Activated CD4-positive, alpha-beta memory T cell treated with anti-CD3 and anti-CD28 coated beads for 36 hours (primary cell): ENCODE measurements at places on chromosomes 12 and 14. TPM values are rescaled to one million over a fixed set of nuclear protein-coding genes. Genes with fewer than 3 reads are reported as not detected.

TAS2R10 gene
- total RNA-seq, result not detected

C1QL4 gene
- total RNA-seq, result not detected

ESPL1 gene
- total RNA-seq, result 77.2 TPM

SPTB gene
- 0.70 TPM for total RNA-seq

GDF3 gene
- not detected for total RNA-seq

ACOT2 gene
- total RNA-seq, result 4.8 TPM

PZP gene
- not detected for total RNA-seq

KCNC2 gene
- not detected for total RNA-seq

TAS2R13 gene
- total RNA-seq, result not detected

- no peak for DNase-seq
Observed at GRCh38 chr12:98358144-98358543, 157.2 kb upstream of the TMPO start.

DNA sequence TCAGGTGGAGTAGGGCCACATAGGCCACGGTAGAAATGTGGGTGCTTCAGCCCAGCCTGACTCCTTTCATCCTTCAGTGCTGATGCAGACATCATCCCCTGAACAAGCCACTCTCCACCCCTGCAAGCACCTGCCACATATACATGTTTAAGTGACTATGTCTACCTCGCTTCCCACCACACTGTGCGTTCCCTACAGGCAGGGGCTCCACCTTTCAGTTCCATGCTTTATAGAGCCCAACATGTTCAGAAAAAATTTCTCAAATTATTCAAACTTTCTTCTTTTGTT, 11.6 kb downstream of the SLC7A7 start:
- DNase-seq, result no peak

DNA sequence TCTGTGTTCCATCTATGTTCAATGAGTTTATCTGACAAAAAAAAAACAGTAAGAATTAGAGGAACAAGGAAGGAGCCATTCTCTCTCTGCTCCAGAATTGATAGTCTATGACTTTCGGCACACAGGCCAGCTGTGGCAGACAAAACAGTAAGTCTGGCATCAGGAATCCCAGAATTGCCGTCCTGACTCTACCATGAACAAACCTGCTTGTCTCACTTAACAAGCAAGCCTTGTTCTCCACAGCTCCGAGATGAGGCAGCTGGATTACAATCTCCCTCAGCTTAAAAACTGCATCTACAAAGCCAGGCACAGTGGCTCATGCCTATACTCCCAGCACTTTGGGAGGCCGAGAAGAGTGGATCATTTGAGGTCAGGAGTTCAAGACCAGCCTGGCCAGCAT, 153.6 kb upstream of the TMCC3 start:
- no peak for DNase-seq

GRCh38 chr12:69671597-69671996, 27.5 kb downstream of the BEST3 start:
- no peak for DNase-seq

GRCh38 chr14:52131640-52132320, 62.9 kb upstream of the NID2 start:
- DNase-seq, result peak; percentile 53

DNA sequence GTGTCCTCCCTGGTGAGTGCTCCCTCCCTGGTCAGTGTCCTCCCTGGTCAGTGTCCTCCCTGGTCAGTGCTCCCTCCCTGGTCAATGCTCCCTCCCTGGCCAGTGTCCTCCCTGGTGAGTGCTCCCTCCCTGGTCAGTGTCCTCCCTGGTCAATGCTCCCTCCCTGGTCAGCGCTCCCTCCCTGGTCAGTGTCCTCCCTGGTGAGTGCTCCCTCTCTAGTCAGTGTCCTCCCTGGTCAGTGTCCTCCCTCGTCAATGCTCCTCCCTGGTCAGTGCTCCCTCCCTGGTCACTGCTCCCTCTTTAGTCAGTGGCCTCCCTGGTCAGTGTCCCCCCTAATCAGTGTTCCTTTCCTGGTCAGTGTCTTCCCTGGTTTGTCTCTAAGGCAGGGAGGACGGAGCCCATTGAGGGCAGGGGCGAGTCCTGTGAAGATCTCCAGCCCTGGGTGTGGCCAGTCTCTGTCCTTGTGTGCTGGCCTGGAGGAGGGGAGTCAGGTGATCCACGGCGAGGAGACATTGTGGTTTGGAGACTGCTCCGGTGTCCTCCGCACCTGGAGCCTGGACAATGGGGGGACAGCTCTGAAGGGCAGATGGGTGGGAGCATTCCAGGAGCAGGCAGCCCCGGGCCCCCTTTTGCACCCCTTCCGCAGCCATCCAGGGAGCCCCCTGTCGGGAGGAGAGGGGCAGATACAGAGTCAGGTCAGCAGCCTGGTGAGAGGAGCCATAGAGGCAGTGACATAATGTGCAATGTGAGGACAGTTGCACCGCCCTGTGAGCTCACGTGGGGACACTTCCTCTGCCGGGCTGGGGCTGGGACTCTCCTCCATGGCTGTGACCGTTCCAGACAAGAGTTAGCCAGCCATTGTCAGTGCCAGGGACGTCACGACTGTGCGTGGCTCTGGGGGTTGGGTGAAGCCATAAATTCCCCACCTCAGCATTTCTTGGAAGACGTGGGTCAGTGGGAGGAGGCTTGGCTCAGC, 93.4 kb downstream of the ADGRD1 start:
- peak; percentile 16 for DNase-seq

GRCh38 chr14:93944348-93945069, 17.4 kb downstream of the FAM181A start:
- DNase-seq, result no peak

- no peak for DNase-seq
Observed at GRCh38 chr12:22416801-22417200, 82.3 kb upstream of the ST8SIA1 start.

DNA sequence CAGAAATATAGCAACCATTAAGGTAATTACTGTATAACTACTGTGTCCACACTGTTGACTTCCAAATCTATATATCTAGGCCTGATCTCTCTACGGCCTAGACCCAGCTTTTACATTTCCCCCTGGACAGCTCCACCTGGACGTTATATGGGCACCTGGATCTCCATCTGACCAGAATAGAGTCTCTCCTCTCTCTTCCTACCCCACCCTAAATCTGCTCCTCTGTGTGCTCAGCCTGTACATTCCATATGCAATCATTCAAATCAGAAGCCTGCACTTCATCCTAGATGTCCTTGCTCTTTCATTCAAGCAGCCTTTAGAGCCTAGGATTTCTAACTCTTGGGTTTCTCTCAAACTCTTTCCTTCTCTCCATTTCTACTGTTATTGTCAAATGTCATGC, 255.0 kb downstream of the PAX9 start:
- DNase-seq, result no peak

DNA sequence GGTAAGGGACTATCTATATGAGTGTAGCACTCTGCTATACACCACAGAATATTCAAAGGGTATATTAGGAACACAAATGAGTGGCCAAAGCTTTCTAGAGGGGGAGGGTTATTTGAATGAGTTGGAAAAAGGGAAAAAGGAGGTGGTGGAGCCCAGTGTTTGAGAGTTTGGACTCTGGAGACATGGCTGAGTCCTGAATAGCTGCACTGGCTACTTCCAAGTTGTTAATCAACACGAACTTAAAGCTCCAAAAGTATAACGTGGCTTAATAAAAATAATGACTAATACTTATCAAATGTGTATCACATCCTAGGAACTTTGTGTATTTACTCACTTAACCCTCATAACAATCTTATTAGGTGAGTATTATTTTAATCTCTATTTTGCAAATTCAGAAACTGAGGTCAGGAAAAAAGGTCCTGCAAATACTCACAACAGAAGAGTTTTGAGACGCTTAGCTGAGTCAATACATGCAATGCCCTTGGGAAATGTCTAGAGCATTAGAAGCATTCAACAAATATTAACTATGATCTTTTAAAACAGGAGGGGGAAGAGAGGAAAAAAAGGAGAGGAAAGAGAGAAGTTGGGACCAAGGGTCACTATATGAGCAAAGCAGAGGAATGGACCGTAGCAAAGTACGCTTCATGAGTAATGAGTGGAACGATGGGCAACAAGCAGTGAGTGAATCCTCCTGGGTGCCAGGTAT, 189.5 kb upstream of the HMGA2 start:
- DNase-seq, result no peak

DNA sequence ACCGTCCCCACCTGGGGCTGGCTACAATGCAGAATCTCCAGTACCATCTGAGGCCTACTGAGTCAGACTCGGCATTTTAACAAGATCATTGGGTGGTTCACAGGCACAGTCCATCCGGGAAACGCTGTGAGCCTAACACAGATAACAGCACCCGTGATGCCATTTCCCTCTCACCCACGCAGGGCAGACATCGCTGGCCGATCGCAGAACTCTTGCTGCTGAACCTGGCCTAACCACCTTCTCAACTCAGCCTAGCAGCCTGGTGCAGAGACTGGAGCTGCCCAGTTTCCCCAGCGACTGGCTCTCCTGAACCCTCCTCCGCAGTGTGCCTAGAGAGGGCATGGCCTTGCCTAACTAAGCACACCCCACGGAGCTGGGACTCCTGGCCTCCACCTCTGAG, 83.3 kb downstream of the NCOR2 start:
- peak; percentile 54 for DNase-seq

DNA sequence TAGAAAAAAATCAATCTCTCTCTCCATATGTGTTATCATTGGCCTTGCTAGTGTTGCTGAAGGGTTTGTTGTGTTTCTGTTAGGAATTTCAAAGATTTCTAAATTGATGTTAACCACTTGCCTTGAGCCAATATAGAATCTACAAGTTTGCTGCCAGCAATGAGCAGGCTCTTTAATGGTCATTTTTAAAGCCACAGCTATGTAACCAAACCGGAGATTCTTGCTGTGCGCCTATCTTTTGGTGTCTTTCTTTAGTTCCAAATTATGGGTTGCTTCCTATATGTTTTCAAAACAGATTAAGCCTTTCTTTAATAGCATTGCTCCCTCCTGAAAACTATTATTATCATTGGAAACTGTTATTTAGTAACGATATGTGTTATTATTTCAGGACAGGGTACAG, 545.7 kb downstream of the DIO2 start:
- DNase-seq, result no peak

DNA sequence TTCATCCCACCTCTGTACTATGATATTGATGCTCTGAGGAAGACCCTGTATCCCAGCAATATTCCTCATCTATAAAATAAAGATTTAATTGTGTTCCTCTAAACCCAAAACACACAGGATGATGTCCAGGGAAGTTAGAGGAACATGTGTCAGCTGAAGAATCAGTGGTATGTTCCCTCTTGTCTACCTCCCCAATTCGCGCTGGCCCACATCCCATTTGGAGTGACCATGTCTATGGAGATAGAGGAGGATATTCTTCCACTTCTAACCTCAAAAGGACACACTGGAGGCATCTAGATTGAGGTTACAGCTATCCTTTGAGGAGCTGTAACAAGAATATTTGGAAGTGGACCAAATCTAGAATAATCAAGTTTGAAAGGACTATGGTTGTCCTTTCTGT, 1.3 kb upstream of the APOLD1 start:
- DNase-seq, result no peak

GRCh38 chr12:128178565-128178964, 88.4 kb upstream of the TMEM132C start:
- DNase-seq, result no peak

- DNase-seq, result no peak
Observed at GRCh38 chr14:105474483-105475268, at the start of gene CRIP2. CRIP2 (plus strand) TSS chr14:105474821; CDS start chr14:105474863, 42 bp downstream.

- DNase-seq, result no peak
Observed at GRCh38 chr12:101675555-101675954, 21.9 kb upstream of the CHPT1 start.

DNA sequence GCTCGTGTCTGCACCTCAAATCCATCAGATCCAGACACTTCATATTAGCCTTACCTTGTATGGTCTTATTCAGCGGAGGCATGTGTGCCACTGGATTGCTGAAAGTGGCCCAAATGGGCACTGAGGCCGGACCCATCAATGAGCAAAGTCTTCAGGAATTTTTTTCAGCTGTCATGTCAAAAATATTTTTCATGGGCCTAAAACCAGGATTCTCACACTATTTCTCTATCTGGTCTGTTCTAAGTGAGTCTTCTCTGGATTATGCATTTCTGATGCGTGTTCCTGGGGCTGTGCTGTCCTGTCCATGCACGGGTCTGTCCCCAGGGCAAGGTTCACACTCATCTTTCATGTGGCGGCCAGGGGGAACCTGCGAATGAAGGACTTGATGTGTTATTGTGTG, 94.6 kb downstream of the KCNA5 start:
- DNase-seq, result no peak

GRCh38 chr12:127590868-127591267, 676.1 kb upstream of the TMEM132C start:
- no peak for DNase-seq

DNA sequence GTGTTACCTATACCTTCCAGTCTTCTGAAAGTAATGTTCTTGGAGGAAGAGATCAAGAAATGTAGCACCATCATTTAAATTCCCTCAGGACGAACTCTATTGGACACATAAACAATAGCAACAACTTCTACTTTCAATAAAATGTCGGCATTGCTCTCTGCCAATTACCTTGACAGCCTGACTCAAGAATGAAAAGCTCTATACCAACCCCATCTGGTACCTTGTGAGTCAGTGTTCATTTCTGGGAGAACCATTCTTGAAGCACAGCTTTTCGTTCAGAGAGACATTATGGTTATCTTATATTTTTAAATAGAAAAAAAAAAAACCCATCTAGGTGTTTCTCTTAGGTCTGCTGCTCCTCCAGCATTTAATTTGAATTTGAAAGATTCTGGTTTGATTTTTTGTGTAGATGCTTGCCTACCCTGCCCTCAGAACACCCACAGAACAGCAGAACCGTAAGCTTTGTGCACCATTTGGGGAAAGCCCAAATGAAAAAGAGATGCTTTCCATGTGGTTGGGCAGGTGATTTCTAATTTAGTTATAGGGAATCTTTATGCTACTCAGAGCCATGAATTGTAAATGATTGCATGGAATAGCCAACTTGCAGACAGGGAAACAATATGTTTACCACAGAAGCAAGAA, 156.0 kb downstream of the SAMD4A start:
- no peak for DNase-seq

DNA sequence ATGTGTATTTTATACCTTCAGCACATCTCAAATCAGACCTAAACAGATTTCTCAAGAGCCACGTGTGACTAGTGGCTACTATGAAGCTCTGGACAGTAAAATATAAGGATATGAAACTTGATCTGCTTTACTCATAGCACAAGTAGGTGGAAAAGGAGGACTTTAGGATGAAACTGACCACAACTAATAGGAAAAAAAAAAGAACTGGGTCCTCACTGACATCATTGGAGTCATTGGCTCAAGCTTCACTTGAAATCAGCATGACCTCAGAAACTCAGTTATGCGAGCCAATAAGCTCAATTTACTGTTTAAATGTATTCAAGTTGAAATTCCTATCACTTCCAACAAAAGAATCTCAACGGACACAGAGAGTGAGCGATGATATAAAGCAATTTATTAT, 34.1 kb upstream of the CIT start:
- DNase-seq, result no peak

GRCh38 chr12:1469070-1469469, 125.3 kb downstream of the FBXL14 start:
- no peak for DNase-seq

GRCh38 chr12:120955232-120955631, 23.1 kb upstream of the HNF1A start:
- DNase-seq, result no peak
